ENCODE measurements at places on chromosomes 2 and 18.
A peak's percentile ranks its signal among the peaks of the same experiment; 100 is the strongest.

GRCh38 chr2:104845552-104845931, 8.4 kb upstream of the POU3F3 start:
- DNase-seq: no peak

GRCh38 chr2:38650717-38651116, 15.2 kb upstream of the GALM start:
- DNase-seq: no peak

GRCh38 chr2:223102040-223102400, 50.0 kb downstream of the KCNE4 start:
- DNase-seq: no peak

DNA sequence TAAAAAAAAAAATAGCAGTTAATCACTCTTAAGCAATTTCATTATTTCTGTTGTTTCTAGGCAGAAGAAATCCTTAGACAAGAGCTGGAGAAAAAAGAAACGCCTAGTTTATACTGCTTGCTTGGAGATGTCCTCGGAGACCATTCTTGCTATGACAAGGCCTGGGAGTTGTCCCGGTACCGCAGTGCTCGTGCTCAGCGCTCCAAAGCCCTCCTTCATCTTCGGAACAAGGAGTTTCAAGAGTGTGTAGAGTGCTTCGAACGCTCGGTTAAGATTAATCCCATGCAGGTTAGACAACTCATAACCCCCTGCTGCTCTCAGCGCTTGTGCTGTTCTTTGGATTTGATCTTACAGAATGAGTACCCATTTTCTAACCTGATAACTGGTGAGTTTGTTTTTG, 130.4 kb downstream of the TTC27 start:
- no peak for DNase-seq

- DNase-seq: no peak
Observed at GRCh38 chr2:239846789-239847676, 178.1 kb downstream of the NDUFA10 start.

DNA sequence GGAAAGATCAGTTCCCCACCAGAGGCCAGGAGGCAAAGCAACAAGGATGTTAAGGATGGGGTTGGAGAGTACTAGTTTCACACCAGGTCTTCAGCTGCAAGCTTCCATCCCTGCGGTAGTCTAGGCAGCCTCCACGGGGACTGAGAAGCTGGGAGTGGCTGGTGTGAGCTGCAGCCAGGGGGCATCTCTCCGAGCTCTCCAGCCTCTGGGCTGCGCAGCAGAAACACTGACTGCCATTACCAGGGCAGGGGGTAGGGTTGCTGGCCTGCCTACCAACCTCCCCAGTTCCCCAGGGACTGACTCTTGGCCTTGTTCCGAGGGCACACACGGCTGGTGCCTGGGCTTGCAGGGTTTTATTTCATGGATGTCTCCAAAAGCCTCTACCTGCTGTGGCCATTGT, 15.9 kb downstream of the GATA6 start:
- no peak for DNase-seq

DNA sequence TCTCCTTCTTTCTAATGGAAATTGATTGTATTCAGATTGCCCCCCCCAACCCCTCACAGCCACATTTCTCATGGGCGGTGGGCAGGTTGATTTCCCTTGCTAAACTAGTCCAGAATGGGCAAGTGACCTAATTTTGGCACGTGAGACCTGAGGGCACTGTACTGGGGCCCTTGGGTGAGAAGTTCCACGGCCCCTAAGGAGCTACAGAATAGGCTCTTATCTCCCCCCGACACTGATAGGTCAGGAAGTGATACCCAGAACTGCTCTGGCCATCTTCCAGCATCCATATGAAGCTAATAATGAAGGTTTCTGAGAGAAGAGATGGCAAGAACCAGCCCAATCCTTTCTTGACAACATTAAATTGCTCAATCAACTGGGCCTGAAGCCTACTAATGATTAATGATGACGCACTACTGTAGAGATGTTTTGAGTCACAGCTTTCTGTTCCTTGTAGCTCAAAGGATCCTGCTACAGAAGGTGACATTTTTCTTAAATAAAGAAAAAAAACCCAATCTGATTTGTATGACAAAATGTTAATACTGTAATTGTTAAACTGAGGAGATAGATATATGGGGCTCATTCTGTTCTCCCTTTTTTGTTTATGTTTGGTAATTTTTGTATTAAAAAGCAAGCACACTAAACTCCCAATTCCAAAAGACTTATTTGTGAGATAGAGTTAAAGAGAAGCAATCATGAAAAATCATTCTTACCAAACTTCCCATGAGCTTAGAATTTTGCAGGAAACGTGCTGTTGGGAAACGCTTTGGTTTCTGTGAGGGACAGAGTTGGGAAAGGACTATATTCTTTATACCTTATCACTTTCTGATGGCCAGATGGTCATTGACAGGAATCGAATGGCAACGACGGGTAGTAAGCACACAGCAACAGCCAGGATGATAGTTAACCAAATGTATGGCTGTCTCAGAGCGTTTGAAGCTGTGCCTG, 28.2 kb upstream of the NARS1 start:
- DNase-seq: no peak

- DNase-seq: no peak
Observed at GRCh38 chr2:151638191-151638933, 95.9 kb downstream of the NEB start.

DNA sequence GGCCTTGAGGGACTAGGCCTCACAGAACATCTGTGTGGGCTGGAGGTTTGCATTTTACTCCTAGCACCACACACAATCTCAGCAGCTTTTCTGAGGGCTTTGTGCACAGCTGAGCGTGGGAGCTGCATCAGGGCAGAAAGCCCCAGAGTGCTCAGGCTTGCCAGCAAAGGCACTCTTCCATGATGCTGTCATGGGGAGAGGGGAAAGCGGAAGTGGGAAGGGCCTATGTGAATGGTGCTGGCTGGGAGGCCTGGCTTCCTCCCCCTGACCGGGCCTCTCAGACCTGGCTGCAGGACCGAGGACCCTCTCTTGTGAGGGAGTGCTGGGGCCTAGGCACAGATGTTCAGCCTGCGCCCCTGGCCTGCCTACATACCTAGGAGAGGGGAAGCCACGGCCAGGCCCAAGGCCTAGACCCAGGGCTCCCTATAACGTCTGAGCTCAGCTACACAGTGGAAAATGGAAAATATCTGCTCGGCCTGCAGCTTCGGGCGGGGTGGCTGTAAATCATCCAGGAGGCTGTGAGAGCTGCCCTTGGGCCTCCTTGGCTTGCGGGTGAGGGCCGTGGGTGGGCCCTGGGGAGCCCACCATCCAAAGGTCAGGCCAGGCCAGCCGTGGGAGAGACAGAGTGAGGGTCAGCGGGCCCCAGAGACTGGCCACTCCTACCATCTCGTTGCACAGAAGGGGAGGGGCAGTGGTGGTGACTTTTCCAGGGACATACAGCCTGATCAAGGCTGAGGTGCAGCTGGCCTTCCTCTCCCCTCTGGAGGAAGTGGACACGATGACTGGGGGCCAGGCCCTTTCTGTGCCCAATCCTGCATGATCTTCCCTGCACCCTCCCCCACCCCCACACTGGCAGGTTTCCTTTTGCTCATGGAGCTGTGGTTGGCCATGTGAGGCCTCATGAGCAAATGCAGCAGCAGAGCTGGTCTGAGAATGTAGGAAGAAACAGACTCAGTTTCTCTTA, 22.8 kb downstream of the GLI2 start:
- DNase-seq: no peak

GRCh38 chr2:23199115-23199918, 185.7 kb upstream of the KLHL29 start:
- peak; percentile 1 for DNase-seq

DNA sequence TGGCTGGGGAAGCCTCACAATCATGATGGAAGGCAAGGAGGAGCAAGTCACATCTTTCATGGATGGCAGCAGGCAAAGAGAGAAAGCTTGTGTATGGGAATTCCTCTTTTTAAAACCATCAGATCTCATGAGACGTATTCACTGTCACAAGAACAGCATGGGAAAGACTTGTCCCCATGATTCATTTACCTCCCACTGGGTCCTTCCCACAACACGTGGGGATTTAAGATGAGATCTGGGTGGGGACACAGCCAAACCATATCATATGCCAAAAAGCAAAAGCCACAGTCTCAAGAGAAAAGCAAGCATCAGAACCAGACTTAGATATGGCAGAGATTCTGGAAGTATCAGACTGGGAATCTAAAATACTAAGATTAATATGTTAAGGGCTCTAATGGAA, 30.0 kb upstream of the SCRN3 start:
- DNase-seq: no peak

- no peak for DNase-seq
Observed at GRCh38 chr2:49255409-49255971, 101.2 kb upstream of the FSHR start.

- DNase-seq: no peak
Observed at GRCh38 chr2:71562518-71562917, 109.2 kb downstream of the DYSF start.

DNA sequence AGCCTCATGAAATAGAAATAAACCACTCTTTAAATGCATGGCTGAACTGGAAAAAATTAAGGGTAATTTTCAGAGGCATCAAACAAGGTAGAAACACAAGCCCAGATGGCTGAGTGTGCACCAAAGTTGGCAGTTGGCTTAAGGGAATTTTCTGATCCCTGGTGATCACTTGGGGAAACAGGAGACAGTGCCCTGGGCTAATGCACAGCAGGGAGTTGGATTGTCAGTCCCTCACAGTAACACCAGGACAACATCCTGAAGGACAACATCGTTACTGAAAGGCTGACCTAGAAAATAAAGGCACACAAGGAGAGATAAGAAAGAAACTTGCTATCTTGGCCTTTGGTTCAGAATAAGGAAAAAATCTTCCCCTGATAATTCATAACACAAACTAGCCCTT, 417.0 kb downstream of the SLC4A3 start:
- DNase-seq: no peak

- no peak for DNase-seq
Observed at GRCh38 chr2:212854771-212855170, 296.6 kb downstream of the IKZF2 start.

- no peak for DNase-seq
Observed at GRCh38 chr2:155905657-155906056, 426.9 kb downstream of the NR4A2 start.

- DNase-seq: no peak
Observed at GRCh38 chr2:8893978-8894820, 56.8 kb upstream of the KIDINS220 start.

DNA sequence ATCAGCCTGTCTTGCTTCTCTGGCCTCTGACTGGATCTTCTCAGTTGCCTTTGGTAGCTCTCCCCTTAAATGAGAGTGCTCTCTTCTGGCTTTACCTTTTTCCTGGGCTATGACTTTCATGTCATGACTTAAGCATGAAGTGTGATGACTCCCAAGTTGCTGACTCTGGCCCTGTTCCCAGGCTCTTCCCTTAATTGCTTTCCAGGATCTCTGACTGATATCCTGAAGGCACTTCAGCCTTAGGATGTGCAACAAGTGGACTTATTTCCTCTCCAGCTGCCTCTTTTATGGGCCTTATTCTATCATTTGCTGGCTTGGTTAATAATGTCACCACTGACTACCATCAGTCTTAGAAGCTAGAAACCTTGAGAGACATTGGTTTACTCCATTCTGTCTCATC, 17.4 kb downstream of the SEMA4F start:
- DNase-seq: no peak

- no peak for DNase-seq
Observed at GRCh38 chr2:232299927-232300674, 78.5 kb upstream of the ALPP start.

GRCh38 chr2:229252996-229253395, 18.1 kb downstream of the PID1 start:
- no peak for DNase-seq

- no peak for DNase-seq
Observed at GRCh38 chr2:106841886-106842645, 43.9 kb downstream of the ST6GAL2 start.

GRCh38 chr2:215432759-215433594, 2.9 kb downstream of the FN1 start:
- no peak for DNase-seq

- DNase-seq: peak; percentile 17
Observed at GRCh38 chr18:32093523-32093922, 1.8 kb downstream of the RNF138 start.

DNA sequence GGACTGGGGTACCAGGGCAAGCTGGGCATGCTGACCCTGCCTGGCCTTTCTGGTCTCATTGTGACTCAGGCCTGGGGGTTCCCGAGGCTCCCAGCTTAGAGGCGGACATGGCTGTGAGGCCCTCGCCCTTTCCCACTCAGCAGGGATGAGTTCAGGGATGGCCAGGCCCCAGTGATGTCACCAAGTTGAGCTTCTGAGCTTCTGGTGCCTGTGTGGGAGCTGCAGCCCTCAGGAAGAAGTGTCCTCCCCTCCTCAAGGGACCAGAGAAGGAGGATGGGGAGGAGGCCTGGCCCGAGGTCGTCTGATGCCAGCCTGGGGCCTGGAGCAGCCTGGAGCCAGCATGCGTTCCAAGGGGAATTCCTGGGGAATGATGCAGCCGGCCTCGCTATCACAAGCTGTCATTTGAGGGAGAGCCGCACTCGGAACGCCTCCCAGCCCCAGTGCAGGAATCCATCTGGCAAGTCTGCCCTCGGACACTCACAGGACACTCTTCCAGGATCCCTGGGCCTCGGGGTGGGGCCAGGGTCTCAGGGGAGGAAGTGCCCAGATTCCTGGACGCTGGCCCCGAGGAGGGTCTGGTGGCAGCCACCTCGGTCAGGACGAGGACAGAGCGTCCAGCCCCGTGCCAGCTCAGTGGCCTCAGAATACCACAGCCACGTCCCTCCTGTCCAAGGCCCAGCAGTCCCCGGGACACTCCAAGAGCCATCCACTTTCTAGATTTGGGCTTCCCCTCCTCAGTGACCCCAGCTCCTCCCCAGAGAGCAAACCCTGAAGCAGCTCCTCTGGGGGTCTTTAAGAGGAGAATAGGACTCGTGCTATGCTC, 61.2 kb upstream of the GPC1 start:
- DNase-seq: no peak

- DNase-seq: no peak
Observed at GRCh38 chr2:119228136-119228535, 4.5 kb downstream of the STEAP3 start.

DNA sequence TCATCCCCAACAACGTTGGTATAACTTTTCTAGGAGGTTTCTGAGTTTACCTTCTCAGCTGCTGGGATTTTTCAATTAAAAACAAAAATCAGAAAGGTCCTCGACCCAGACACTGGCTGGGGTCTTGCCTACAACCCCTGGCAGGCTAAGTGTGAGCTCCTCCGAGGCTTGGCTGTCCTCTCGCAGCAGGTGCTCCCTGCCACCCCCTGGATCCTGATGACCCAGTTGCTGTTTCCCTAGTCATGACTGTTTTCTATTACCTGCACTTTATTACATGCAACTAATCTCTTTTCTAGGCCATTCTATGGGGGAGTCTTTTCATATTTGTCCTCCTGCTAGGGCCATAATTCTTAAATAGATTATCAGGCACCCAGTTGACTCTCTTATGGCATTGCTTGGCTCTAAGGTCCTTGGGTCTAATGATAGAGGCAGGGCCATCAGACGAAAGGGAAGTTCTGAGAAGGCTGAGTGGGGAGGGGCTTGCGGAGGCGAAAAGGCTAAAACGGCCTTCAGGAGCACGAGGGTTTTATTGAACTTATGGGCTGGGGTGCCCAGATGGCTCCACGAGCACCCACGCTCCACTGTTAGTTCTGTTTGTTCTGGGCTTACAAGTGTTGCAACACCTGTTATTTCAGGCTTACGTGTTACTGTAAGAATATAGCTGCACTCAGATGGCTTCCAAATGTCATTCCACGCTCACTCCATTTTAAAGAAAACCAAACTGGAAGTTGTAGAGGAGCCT, 166.0 kb downstream of the NCK2 start:
- DNase-seq: no peak

- no peak for DNase-seq
Observed at GRCh38 chr2:131010566-131010965, 82.7 kb downstream of the FAM168B start.

GRCh38 chr18:79167526-79168190, 98.5 kb downstream of the ATP9B start:
- no peak for DNase-seq
